ENCODE measurements at places on chromosomes 1 and 21. TPM values are rescaled to one million over a fixed set of nuclear protein-coding genes. Genes with fewer than 3 reads are reported as not detected.

DNA sequence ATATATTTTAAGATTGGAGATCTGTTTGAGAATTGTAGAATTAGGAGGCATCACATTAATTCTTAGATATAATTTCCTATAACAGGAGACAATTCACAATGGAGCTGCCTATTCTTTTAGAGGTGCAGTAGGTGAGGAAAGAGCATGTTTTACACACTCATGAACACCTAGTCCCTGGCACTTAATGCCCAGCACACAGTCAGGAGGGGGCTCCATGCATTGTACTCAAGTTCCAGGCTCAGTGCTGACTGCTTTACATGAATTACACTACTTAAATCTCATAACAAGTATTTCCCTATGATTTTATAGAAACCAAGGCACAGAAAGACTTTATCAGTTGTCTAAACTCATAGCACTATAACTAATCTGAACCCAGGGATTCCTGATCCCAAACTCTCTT is 360 bp upstream of the GBP3 start:
- H3K4me1 ChIP-seq: peaks cover 58% of the 10 kb centered on the region
- peak overlapping the region; percentile 99 for H3K4me3 ChIP-seq
- H3K27ac ChIP-seq: peak overlapping the region; percentile 98
- no peak for DNase-seq
- H3K27me3 ChIP-seq: no peaks in the 10 kb centered on the region

GRCh38 chr1:38502758-38503157 is 356.8 kb downstream of the RRAGC start:
- H3K4me1 ChIP-seq: peaks cover 5% of the 10 kb centered on the region
- DNase-seq: no peak
- no peak overlapping the region for H3K4me3 ChIP-seq
- no peaks in the 10 kb centered on the region for H3K36me3 ChIP-seq

DNA sequence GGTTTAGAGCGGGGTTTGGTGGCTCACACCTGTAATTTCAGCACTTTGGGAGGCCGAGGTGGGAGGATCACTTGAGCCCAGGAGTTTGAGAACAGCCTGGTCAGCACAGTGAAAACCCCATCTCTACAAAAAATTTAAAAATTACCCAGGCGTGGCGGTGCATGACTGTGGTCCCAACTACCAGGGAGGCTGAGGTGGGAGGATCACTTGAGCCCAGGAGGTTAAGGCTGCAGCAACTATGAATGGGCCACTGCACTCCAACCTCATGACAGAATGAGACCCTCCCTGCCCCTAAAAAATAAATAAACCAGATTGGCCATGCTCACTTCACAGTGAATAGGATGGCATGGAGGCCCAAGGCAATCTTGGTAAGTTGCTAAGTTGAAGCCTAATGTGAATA is 168.9 kb downstream of the RHOU start:
- H3K27ac ChIP-seq: no peak overlapping the region
- H3K4me3 ChIP-seq: no peak overlapping the region
- DNase-seq: no peak
- peaks cover 5% of the 10 kb centered on the region for H3K27me3 ChIP-seq
- no peaks in the 10 kb centered on the region for H3K36me3 ChIP-seq

DNA sequence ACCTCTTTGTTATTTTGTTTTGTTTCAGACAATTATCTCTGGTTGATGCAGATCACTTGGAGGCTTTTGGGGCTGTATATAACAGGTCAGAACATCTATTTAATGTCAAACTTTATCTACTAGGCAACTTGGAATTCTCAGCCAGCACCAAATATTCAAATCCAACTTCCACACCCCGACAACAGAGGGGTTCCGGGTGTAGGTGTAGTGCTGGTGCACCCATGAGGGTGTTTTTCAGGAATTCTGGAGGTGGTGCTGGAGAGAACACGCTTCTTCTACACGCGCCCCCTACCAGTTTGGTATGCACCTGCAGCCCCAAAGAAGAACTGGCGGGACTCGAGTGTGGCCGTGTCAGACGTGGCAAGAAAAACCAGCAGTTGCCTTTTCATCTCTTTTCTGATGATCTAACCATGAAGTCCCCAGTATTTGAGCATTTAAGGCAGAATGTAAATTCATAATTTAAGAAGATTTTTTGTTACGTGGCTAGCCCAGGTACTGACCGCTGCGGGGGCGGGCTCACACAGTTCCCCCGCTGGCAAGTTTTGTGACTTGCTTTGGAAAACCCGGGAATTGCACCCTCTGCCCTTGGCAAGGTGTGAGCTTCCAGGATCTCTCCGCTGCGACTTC is 462 bp upstream of the TLCD4 start:
- H3K27ac ChIP-seq: peak overlapping the region; percentile 49
- H3K27me3 ChIP-seq: peaks cover 41% of the 10 kb centered on the region
- peaks cover 11% of the 10 kb centered on the region for H3K4me1 ChIP-seq
- peak; percentile 56 for DNase-seq

DNA sequence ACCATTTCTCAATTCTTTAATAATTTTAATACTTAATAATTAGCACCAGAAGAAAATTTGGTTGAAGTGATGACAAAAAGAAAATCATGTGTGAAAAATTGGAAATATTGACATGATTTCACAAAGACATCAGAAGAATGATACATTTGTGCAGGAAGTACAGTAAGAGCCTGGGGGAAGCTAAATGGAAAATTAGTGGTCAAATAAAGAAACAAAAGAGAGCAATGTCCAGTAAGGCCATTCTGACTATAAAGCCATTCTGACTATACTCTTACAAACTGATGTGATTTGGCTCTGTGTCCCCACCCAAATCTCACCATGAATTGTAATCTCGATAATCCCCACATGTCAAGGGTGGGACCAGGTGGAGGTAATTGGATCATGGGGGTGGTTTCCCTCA is 48.6 kb upstream of the KCNE1 start:
- no peak overlapping the region for H3K27ac ChIP-seq
- H3K36me3 ChIP-seq: no peaks in the 10 kb centered on the region
- DNase-seq: no peak
- H3K4me1 ChIP-seq: peaks cover 5% of the 10 kb centered on the region
- no peak overlapping the region for H3K4me3 ChIP-seq

DNA sequence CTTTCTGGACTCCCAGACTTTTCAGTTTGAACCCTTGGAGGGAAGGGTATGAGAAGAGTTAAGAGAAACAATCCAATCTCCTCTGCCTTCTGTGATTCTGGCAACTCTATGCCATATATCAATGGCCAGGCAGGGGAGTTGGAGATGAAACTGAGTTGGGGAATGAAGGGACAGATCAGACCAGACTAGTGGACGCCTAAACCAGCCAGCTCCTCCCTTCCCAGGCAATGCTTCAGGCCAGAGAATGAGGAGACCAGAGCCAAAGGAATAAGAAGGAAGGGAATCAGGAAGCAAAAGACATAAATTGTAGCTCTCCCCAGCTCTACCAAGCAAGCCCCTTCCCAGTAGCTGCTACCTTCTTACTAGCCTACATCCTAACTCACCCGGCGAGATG is 22.7 kb downstream of the PLEKHA6 start:
- H3K4me1 ChIP-seq: no peaks in the 10 kb centered on the region
- H3K27me3 ChIP-seq: peaks cover 6% of the 10 kb centered on the region

DNA sequence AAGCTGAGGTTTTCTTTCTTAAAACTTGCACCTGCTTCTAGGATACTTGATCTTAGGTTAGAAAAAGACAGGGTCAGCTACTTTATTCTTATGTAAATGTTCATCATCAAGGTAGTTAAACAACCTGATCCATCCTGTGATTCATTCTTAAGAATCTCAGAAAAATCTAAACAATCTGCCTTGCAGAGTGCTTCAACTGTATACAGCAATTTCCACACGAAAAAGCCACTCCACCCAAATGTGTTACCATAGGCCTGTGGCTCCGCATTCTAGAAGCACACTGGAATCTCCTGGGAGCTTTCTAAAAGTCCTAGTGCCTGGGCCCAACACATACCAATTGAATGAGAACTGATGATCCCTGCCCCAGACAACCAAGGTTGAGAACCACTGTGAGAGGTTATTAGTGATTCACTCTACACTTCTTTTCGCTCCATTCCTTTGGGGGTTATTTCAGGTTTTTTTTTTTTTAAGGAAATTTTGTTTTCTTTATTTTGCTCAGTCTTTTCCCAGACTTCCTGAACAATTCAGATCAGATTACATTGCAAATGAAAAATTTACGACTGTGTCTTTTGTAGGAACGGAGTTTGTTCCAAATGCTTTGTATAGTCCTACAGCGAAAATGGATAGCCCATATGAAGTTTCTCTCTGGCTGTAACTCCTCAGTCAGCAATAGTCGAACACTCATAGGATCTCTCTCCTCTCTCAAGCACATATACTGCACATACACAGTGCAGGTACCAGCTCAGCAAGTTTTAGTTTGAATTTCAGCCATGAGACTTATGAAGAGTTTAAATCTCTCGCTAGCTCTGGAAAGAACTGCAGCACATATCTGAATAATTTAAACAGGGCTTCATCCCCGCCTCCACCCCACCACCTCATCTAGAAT is 16.1 kb downstream of the SMYD2 start:
- no peak overlapping the region for H3K27ac ChIP-seq
- H3K4me1 ChIP-seq: peaks cover 10% of the 10 kb centered on the region
- no peaks in the 10 kb centered on the region for H3K27me3 ChIP-seq
- DNase-seq: no peak
- H3K4me3 ChIP-seq: no peak overlapping the region
- no peaks in the 10 kb centered on the region for H3K36me3 ChIP-seq

Gene GJA8
- not detected for total RNA-seq

Measured in activated T-cell treated with anti-CD3 and anti-CD28 coated beads, Interleukin-2, amount 50 U/mL, for 72 hours (primary cell).